ENCODE measurements at places on chromosomes 1 and 21.

DNA sequence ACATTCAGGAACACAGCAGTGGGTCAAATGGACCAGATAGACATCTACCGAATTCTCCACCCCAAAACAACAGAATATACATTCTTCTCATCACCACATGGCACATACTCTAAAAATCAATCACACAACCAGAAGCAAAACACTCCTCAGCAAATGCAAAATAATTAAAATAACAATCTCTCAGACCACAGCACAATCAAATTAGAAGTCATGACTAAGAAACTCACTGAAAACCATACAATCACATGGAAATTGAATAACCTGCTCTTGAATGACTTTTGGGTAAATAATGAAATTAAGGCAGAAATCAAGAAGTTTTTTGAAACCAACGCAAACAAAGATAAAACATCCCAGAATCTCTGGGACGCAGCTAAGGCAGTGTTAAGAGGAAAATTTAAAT, 49.2 kb downstream of the ZP4 start:
- no peak for DNase-seq

GRCh38 chr1:95990033-95990432, 731.6 kb upstream of the PTBP2 start:
- DNase-seq = no peak

- DNase-seq = no peak
These were observed 5.3 kb upstream of the CXADR start for GRCh38 chr21:17507591-17507990.

- DNase-seq = no peak
These were observed 8.8 kb upstream of the CEP85 start for GRCh38 chr1:26225033-26225831.

DNA sequence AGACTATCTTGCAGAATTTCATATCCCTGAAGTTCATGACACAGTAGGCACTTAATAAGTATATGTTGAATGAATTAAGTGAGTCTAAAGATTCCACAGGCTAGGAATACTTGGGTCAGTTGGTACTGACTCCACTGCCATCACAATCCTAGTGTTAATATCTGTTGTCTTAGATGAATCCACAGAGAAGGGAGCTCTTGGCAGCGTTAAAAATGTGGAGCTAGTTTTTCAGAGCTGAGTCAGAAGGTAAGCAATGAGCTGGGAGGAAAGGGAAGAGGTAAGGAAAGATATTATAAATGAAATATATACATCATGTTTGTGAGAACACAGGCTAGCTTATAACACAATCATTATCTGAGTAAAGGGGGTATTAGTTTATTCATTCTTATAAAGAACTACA, 21.8 kb upstream of the GORAB start:
- DNase-seq = no peak

DNA sequence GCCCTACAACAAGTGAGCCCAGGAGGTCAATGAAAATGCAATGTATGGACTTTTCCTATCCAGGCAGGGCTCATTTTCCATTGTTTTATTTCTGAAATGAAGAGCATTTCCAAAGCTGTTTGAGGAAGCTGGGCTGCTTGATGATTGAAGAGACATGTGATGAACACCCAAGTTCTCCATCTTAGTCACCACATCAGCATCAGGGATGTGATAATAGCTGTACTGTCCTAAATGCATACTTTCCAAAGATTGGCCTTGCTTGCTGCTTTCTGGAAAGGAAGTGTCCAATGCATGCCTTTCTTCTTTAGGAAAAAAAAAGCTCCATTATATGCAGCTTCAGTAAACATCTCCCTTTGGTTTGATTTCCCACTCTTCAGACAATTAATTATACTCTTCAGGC, 425.9 kb upstream of the RUNX1 start:
- DNase-seq = no peak

GRCh38 chr21:42460391-42461184, 35.4 kb downstream of the RSPH1 start:
- DNase-seq = peak; percentile 93

DNA sequence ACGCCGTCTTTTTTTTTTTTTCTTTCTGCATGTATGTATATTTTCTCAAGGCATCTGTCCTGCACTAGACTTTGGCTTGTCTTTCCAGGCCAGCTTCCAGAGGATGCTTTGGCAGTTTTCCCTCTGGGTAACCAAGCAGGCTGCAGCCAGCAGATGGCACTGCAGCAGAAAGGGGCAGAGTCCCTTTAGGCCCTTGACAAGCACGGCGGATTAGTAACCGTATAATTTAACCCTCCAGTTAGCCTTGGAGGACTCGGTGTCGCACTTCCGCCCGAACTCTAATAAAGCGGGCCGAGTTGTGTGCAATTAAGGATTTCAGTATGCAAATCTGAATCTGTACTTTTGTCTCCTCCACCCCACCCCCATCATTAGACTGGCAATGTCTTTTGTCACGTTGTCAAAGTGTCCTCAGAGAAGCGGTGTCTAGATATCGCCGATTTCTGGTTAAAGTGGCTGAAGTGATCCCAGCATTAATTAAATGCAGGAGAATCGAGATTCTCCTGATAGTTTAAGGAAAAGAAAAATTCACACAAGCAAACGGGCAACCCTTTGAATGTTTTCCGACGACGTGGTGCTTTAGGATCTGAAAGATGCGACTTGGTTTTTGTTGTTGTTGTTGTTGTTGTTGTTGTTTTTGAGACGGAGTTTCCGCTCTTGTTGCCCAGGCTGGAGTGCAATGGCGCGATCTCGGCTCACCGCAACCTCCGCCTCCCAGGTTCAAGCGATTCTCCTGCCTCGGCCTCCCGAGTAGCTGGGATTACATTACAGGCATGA, 1.1 kb upstream of the TMEM167B start:
- peak; percentile 87 for DNase-seq

- DNase-seq = peak; percentile 32
These were observed 85.9 kb downstream of the TM2D1 start for GRCh38 chr1:61638911-61639605.

- DNase-seq = no peak
These were observed 1.1 kb upstream of the KPNA6 start for GRCh38 chr1:32106663-32107275.

DNA sequence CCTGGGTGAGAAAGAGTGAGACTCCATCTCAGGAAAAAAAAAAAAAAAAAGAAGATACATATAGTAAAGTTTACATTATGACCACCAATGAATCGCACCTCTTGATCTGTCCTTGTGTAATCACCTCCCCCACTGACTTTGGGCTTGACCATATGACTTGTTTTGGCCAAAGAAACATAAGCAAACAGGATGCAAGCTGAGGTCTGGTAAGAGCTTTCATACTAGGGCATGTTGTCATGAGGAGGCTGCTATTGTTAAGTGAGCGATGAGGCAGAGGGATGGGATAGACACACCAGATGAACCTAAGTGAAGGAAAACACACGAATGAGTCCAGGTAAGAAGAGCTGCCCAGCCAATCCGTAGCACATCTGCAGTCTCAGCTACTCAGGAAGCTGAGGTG, 10.7 kb downstream of the ENAH start:
- DNase-seq = no peak

DNA sequence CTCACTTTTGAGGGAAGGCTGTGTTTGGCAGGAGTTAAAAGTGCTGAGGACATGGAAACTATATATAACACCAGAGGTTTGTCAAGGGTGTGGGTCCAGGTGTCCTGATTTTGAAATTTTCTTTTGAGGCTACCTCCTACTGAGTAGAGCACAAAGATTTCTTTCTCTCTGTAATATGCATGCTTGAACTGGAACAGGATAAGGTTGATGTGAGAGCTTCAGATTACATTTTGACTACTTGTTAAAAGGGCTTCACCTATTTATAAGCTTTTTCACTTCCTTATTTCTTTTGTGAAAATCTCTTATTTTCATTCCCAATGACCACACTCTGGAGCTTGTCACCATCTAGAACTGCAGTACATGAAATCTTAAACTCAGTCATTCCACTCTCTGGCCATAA, 59.8 kb upstream of the PLA2G4A start:
- DNase-seq = no peak

DNA sequence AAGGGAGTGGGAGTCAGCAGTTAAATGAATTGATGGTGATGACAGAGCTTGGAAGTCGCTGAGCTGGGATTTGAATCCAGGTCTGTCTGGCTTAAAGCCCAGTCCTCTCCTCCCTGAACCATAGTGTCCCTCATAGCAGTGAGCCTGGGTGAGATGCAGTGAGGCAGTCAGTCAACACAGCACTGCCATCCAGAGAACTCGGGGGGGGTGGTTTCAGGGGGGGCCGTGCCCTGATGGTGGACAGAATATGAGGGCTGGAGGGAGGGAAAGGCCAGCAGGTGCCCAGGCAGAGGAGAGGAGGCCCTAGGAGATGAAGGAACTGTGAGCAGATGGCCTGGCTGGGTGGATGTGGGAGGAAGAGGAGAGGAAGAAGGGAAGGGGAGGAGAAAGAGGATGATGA, 405.6 kb downstream of the PTPRU start:
- DNase-seq = no peak
